NCI-H446 (cell line): ENCODE measurements at places on chromosomes 1 and 21.

GRCh38 chr1:182315167-182315556 lies 76.4 kb downstream of the GLUL start:
- DNase-seq: no peak

GRCh38 chr1:204503913-204504519 lies 9.4 kb upstream of the PIK3C2B start:
- DNase-seq: no peak

- DNase-seq: no peak
Observed at GRCh38 chr1:42552636-42553035, 89.5 kb downstream of the CCDC30 start.

- peak; percentile 96 for DNase-seq
Observed at GRCh38 chr1:26468911-26469310, 3.3 kb upstream of the HMGN2 start.

DNA sequence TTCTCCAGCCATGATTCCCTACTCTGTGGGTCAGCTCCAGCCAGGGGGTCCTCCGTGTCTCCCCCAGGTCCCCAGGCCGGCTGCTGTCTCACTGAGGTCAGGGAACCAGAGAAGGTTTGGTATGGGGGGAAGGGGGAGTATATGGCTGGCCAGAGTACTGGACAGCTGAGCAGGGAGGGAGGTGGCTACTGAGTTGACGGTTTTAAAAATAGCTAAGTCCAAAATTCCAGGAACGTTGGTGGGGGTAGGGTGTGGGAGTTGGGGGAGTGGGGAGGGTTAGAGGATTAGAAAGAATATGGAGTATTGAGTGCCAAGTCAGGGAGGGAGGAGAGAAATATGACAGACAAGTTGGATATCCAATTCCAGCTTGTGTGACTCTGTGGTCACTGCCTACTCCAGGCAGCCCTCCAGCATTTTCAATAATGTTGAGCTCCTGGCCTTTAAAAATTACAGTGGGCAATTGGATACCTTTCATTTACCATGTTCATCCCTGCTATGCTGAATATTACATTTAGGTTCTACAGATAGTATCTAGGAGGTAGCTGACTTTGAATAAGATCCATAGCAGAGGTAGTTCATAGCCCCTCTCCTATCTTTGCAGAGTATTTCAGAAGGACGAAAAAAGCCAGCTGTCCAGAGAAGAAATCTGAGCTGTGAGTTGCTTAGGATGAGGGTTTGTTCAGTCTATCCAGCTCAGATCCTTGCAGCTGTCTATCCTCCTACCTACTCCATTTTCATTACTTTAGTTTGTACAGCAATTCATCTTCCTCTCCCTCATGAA lies at the start of gene HJV:
Gene HJV, minus strand, starts transcription at position 114 of the 781 bp plus-strand sequence. CDS start 1,504 bp downstream, outside the sequence.
- no peak for DNase-seq

GRCh38 chr1:183467687-183468086 lies 4.6 kb upstream of the SMG7 start:
- no peak for DNase-seq

GRCh38 chr21:36466061-36466511 lies 13.8 kb downstream of the CLDN14 start:
- no peak for DNase-seq

GRCh38 chr1:71835442-71835813 lies 446.9 kb downstream of the NEGR1 start:
- DNase-seq: no peak

DNA sequence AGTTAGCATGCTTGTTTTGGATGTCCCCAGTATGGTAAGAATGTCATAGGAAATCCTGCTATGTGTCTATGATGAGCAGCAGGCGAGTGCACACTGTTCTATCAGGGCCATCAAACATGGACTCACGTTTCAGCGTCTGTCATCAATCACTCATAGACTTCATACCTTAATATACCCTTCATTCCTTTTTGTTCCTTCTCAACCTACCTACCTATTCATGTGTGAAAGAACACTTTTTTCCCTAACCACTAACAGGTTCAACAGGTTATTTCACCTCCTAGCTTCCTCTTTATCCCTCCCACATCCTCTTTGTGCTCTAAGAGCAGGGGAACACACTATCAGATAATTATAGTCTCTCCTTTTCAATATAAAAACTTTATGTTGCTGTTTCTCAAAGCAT lies 300.6 kb downstream of the TM2D1 start:
- no peak for DNase-seq

DNA sequence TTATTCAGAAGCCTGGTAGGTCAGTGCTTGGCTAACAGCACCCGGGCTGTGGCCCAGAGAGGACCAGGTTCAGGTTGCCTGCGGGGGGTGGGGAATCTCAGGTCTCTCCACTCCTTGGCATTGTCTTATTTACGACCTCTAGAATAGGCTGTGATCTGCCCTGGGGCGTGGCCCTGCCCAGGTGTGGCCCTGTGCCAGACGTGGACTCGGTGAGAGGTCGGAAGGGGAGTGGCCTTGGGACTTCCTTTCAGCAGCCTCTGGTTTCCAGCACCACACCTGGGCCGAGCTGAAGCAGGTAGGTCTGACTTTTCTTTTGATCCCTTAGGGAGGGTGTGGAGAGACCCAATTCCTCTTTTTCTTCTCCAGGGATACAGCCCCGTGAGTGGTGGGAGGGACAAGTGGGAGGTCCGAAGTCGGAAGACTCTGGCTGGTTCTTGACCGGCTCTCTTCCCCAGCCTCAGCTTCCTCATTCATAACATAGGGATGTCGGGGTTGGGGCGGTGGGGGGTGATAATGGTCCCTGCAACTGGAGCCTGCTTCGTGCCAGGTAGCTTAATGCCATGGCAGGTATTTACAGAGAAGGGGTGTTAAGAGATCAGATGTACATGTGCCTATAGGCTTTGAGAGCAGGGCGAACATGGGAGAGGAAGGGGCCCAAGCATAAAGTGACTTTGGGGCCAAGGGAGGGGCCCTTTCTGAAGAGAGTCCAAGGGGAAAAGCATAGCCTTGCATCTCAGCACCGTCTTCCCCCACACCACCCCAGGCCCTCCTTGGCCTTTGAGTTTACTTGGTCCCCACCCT lies 16.5 kb downstream of the ACOT11 start:
- no peak for DNase-seq

- peak; percentile 96 for DNase-seq
Observed at GRCh38 chr1:203769505-203770343, 4.7 kb downstream of the LAX1 start.

GRCh38 chr1:94798054-94798453 lies 22.1 kb upstream of the SLC44A3 start:
- DNase-seq: no peak

DNA sequence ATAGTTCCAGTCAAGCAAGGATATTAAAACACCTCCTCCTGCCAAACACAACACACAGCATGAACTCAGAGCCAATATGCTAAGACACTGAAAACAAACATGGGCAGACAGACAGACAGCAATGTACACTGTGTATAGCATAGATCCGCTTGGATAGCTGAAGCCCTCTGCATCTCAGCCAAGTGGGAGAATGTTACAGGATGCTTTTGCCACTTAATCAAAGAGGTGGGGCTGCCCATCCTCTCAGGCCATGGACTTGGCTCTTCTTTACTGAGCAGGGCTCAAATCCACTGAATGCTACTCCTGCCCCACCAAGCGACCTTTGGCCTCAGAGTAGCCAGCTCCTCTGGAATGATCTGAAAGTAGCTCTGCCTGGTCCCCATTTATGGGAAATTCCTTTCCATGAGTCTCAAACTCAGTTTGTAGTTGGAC lies 64.7 kb upstream of the NGF start:
- no peak for DNase-seq

DNA sequence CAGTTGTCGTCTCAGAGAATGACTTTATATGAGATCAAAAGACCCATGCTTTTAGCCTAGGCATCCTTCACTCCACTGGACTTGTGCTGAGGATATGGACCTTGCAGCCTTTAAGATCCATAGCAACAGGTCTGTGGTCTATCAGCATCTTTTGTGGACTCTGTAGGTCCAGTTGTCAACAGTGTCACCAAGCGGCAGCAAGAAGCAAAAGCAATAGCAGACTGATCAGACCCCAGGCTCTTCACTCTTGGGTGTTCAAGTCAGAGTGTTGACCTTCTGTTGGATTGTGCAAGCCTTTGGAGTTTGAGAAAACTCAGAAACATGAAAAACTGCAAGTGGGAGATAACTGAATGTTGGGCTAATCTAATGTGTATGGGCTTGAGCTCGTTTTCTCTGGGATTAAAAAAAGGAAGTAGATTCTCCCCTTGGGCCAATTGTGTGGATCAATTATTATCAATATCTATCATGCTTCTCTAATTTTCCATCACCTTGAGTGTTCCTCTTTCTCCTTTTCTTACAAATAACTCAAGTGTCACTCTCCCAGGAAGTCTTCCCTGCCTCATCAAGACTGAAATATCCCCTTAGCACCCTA lies 144.2 kb downstream of the LYPLAL1 start:
- DNase-seq: no peak

- DNase-seq: no peak
Observed at GRCh38 chr1:244067893-244068292, 16.8 kb downstream of the ZBTB18 start.

- DNase-seq: no peak
Observed at GRCh38 chr1:106698660-106699059, 357.8 kb upstream of the PRMT6 start.

GRCh38 chr1:162218975-162219374 lies 149.5 kb downstream of the NOS1AP start:
- DNase-seq: no peak

DNA sequence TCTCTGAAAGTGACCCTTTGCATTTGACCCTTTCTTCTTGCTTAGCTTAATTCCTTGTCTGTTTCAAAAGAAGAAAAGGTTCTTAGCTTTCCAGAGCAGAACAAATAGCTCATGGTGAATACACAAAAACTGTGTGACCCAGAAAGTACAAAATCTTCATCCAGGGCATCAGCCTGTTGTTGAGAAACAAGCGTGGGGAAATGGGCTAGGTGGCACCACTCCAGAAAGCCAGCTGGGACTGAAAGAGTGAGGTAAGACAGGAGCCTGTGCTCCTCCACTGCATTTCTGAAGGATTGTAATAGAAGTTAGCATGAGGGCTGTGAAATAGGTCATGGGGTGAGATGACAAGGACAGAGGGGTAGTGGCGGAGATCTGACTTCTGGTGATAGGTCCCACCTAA lies 45.8 kb downstream of the CYP2J2 start:
- peak; percentile 68 for DNase-seq

- no peak for DNase-seq
Observed at GRCh38 chr1:218459878-218460711, 115.0 kb downstream of the TGFB2 start.

DNA sequence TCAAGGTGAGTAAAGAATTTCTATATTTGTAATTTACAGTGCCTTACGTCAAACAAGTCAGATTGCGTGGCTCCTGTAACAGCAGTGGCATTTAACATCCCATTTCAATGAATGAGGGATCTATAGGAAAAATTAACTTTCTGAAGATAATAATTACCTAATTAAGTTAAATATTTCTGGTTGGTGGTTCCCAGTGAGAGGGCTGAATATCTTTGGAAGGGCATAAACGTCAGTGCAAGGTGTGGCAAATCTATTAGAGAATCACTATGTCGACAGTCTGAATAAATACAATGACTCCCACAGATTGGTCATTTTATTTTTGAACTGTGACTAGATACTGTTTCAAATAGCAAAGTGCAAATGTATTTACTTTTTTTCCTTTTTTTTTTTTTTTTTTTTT lies 80.0 kb downstream of the S1PR1 start:
- no peak for DNase-seq

DNA sequence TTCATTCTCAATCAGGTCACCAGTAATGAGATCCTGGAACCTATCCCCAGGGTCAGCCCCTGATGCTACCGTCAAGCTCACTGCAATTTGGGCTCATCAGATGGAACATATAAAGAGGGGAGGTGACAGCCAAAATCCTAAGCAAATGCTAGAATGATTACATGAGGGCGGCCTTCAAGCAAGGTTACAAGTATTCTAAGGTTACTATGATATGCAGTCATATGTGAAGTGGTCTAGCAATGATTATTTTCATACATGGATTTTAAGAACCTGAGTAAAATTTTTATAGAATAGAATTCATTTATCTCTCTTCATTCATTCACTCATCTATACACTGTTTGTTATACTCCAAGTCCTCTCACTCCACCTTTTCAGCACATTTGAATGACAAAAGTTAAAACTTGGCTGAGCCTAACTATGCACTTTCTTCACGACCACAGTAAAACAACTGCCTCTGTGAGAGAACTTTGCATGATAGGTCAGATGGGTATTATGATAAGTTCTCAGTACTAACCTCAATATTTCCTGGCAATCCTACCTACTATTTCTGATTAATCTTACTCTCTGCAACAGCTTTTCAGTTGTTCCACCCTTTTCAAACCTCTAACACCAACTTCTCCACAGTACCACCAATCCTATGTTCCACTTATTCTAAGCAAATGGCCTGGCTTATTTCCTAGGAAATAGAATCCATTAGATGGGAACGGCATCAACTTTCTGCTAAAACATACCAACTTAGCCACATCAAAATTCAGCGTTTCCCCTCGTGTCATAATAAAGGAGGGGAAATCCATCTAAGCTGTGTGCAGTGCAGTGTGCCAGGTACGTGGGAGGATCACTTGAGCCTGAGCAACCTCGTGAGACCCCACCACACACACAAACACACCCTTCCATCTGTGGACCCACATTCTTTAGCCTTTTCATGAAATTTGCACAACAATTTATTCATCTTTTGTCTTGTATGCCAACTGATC lies 32.0 kb downstream of the LHX9 start:
- DNase-seq: no peak

- no peak for DNase-seq
Observed at GRCh38 chr1:166977951-166978350, 2.6 kb upstream of the ILDR2 start.

GRCh38 chr21:40531431-40532110 lies 315.4 kb downstream of the DSCAM start:
- DNase-seq: no peak

GRCh38 chr1:48371598-48371997 lies 100.4 kb downstream of the SPATA6 start:
- DNase-seq: no peak

DNA sequence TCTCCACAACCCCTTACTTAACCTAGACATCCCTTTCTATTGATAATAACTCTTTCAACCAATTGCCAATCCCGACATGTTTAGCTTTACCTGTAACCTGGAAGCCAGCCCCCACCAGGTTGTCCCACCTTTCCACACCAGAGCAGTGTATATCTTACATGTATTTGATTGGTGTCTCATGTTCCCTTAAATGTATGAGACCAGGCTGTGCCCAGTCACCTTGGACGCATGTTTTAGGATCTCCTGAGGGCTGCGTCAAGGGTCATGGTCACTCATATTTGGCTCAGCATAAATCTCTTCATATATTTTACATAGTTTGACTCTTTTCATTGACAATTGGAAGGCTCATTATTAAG lies 5.3 kb upstream of the SLC19A1 start:
- no peak for DNase-seq

DNA sequence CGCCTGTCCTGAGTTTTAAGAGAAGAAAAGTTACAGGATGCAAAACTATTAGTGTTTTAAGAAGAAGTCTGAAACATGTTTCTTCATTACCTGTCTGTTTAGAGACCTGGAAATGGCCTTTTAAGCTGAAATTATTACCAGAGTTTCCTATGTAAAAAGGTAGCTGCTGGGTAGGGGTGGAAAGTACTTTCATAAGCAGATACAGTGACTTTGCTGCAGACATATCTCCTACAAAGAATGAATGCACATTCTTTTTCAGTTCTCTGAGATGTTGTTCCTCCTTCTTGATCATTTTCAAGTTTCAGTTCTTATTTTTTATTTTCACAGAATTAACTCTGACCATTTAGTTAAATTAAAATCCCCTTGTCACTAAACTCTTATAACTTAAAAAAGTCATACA lies 1329.6 kb downstream of the KCNT2 start:
- no peak for DNase-seq

- no peak for DNase-seq
Observed at GRCh38 chr1:7233646-7234470, 448.6 kb downstream of the CAMTA1 start.

- DNase-seq: peak; percentile 23
Observed at GRCh38 chr1:241531195-241532161, 700 bp upstream of the KMO start.

GRCh38 chr1:184262109-184262508 lies 124.7 kb upstream of the C1orf21 start:
- DNase-seq: no peak
